Stimulated activated CD4-positive, alpha-beta T cell treated with anti-CD3 and anti-CD28 coated beads, Interleukin-1b, Interleukin-23, amount 100 ng/mL, for 48 hours (primary cell): ENCODE measurements at places on chromosomes 6 and 20.

- no peak for DNase-seq
Observed at GRCh38 chr20:44596876-44597275, 14.5 kb downstream of the PKIG start.

DNA sequence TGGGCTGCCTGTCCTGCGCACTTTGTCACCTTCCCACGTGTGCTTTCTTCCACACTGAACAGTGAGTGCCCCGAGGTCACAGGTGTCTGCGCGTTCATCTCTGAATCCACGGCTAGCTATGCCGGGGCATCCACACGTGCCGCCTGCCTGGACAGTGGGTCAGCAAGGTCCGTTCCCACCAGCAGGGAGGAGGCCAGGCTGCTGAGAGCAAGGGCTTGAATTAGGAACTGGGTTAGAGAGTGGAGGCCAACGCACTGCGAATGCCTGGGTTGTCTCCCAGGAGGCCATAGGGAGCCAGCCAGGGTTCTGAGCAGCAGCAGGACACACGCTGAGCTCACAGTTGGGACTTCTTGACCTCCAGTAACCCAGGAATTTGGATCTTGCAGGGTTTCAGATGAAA, 248.1 kb downstream of the TAF4 start:
- DNase-seq: no peak

GRCh38 chr6:104987218-104987617, 30.3 kb downstream of the LIN28B start:
- DNase-seq: no peak

GRCh38 chr20:44433751-44434538, 41.7 kb upstream of the TTPAL start:
- DNase-seq: no peak

DNA sequence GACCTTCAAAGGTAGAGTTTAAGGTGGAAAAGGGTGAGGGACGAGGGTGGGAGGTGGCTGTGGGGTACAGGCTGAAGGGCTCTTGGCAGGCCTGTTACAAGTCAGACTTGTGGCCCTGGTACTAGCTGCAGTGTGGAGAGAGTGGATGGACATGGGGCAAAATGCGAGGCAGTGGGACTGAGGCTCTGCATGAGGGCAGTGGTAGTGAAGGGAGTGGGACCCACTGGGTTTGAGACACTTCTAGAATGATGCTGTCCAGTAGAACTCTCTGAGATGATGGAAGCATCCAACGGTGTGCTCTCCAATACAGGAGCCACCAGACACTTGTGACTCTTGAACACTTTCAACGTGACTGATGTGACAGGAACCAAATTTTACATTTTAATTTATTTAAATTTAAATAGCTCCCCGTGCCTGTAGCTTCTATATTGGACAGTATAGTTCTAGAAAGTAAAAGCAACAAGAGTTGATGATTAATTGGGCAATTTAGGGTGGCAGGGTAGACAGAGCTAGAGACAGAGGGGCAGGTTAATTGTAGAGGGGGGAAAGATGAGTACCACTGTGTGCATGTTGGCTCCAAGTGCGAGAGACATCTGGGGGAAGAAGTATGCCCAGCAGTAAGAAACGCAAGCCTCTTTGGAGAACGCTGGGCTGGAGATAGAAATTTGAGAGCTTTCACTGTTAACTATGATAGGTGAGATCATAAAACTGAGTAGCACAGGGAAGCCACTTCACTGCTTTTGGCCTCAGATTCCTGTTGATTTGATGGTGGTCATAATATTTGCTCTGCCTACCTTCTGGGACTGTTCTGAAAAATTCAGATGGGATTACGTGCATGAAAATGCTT, 77.5 kb downstream of the TXNDC5 start:
- DNase-seq: no peak

GRCh38 chr6:145530454-145530853, 204.9 kb downstream of the EPM2A start:
- DNase-seq: no peak

- DNase-seq: no peak
Observed at GRCh38 chr6:34519971-34520644, 36.0 kb downstream of the SPDEF start.

- no peak for DNase-seq
Observed at GRCh38 chr6:138944412-138944811, 43.6 kb downstream of the REPS1 start.

DNA sequence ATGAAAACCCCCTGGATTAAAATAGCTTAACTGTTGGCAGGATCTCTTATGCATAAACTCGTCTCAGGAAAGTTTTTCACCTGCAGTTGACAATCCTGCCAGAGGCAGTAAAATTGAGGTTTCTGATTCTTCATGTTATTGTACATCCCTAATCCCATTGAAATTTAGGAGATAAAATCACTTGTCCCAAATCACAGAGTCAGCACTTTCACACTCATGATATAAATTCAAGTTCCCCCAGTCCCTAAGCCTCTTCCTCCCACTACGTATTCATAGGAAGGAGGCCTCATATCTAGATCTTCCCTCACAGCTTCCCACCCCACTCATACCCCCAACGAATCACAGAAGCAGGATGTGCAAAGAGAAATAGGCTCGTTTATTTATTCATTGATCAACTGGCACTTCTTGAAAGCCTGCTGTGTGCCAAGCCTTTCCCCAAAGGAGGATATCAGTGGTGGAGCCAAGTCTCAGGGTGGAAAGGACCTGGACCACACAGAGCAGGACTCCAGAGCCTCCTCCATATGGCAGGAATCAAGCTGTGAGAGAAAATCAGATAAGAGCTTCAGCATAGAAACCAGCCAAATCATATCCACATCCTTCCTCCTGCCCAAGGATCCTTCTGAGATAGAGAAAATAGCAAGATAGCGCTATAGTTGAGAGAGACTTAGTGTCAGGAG, 2.3 kb downstream of the SLPI start:
- no peak for DNase-seq

- no peak for DNase-seq
Observed at GRCh38 chr20:38184101-38184500, 19.0 kb upstream of the TGM2 start.

DNA sequence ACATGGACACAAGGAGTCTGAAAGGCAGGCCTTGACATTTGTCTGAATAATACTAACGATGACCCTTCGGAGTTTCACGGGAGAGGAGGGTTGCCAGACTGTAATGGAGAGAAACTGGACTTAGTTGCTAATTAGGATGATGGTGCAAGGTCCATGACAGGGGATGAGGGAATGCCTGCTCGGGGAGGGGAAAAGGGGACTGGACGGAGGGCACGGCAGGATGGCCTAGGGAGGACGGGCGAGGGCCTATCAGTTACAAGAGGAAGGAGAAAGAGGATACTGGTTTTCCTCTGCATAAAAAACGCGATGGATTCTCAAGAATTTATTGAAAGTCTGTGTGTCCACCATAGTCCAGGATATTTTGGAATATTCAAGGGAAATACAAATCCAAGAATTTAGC, 42.7 kb downstream of the IRAK1BP1 start:
- DNase-seq: no peak

GRCh38 chr6:132812756-132813172, 1.6 kb upstream of the RPS12 start:
- DNase-seq: no peak

GRCh38 chr6:128208851-128209580, 308.2 kb upstream of the THEMIS start:
- no peak for DNase-seq

DNA sequence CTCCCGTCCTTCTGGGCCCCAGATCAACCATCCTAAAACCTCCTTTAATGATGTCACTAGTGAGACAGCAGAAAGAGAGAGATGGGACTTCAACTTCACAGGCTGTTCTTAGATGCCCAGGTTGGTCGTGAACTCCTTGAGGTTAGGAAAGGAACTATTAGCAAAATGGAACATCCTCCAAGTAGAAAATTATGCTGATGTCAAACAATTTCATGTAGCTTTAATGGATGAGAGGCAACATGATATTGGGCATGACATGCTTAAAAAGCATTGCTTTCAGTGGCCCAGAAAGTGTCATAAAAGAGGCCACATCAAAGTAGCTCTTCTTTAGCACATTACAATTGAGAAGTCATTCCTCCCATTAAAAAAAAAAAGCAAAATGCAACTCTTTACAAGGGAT, 248.1 kb downstream of the PTPRT start:
- no peak for DNase-seq

DNA sequence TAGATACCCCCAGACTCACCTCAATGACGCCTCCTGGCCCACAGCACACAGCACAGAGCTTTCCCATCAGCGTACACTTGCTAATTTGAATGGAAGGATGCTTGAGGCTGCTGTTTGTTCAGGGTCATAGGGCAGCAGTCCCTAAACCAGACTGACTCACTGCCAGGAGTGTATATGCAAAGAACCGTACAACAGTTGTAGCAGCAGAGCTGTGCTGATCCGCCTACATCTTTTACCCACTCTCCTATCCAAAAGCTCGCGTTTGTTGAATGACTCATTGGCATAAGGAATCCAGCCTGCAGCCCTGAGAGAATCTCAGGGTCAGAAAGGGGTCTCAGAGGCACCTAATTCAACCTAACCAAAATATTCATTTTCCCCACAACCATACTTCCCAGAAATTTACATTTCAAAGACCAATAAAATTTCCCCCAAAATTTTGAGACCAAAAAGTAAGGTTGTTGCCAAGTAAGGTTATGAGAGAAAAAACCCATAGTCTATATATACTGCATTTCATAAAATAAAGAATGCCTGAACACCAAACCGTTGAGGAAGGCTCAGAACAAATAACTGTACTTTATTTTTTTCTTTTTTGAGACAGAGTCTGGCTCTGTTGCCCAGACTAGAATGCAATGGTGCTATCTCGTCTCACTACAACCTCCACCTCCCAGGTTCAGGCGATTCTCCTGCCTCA, 35.3 kb upstream of the CCND3 start:
- DNase-seq: peak; percentile 59

DNA sequence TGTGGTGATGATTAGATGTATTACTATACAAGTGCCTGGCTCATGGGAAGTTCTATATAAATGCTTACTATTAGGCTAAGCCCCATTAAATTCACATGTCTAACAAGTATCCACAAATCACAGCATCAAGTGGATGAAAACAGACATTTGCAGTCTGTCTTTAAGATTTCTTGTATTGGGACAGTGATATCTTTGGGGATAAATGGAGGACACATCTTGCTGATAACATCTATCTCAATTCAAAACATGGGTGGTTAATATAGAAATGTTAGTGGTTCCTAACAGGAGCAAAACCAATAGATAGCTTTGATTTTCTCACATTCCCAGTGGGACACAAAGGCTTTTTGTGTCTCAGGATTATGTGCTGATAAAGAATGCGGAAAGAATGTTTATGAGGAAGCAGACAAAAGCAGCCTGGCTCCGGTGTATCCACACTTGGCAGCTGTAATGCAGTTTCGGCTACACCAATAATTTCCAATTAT, 29.3 kb downstream of the PTPRK start:
- no peak for DNase-seq

DNA sequence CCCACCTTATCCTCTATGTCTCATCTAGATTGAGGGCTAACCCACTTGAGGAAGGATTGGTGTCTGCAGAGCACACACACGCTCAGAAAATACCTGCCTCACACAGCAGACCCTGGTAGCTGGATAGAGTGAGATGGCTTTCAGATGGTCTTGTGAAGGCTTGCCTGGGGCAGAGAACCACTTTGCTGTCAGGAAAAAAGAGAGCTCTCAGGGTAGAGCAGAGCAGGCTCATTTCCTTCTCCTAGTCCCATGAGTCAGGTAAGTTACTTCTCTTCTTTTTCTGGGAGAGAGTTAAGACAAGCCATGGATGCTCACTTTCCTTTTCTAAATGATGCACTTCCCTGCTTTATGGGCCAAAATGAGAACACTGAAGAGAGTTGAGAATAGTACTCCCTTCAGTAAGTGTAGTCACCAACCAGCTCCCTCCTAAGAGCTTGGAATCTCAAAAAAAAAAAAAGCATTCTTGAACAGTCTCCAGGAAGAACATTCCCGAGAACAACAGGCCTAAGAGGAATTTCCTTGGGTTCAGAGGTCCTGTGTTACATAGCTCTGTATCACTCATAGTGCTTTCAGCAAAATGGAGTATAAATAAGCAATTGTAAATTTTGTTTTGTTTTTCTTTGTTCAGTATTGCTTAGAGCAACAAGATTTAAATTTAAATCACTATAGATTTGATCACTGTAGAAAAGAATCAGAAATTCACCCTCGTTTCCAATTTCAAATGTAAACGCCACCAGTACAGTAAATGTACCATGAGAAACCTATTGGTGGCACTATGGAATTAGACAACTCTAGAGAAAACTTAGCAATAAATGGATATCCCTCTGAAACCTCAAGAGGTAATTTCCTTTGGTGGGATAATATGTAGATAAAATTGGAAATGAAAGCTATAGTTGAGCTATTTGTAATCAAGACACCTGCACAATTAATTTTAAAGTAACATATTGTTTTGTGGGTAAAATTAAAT, 530.3 kb downstream of the RFPL4B start:
- no peak for DNase-seq

- DNase-seq: no peak
Observed at GRCh38 chr6:23377830-23378229, 748.2 kb upstream of the NRSN1 start.
